ENCODE measurements at places on chromosomes 16 and 17.

- DNase-seq, result no peak
- H3K36me3 ChIP-seq, result no peaks in the 10 kb centered on the region
- H3K27ac ChIP-seq, result no peak overlapping the region
- H3K27me3 ChIP-seq, result no peaks in the 10 kb centered on the region
- H3K4me3 ChIP-seq, result no peak overlapping the region
- peaks cover 22% of the 10 kb centered on the region for H3K4me1 ChIP-seq
Observed at GRCh38 chr17:74918906-74919305, 4.1 kb downstream of the USH1G start.

DNA sequence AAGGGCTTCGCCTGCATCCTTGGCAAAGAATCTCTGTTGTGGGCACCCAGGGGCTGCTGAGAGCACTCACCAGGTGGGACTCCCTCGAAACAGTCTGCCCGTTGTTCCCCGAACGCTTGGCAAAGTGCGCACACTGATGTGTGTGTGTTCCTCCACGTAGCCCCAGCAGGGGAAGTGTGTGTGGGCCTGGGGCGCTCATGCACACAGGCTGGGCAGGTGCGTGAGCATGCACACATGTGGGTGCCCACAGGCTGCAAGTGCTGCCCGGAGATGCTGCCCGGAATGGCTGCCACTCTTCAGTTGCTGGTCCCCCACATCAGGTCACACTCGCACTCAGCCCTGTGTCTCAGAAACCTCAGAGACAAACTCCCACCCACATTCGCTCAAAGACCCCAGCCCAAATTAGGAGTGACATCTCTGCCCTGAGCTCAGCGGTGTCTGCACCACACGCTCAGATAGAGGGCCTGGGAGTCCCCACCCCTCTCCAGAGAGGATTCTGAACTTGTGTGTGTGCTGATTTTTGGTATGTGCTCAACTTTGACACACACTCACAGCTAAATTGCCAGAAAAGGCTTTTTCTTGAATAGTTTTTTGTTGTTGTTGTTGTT lies 119.4 kb downstream of the MGAT5B start:
- H3K4me3 ChIP-seq, result no peak overlapping the region
- no peak overlapping the region for H3K27ac ChIP-seq
- no peak for DNase-seq
- H3K4me1 ChIP-seq, result no peaks in the 10 kb centered on the region
- peaks cover 15% of the 10 kb centered on the region for H3K27me3 ChIP-seq
- H3K36me3 ChIP-seq, result no peaks in the 10 kb centered on the region

DNA sequence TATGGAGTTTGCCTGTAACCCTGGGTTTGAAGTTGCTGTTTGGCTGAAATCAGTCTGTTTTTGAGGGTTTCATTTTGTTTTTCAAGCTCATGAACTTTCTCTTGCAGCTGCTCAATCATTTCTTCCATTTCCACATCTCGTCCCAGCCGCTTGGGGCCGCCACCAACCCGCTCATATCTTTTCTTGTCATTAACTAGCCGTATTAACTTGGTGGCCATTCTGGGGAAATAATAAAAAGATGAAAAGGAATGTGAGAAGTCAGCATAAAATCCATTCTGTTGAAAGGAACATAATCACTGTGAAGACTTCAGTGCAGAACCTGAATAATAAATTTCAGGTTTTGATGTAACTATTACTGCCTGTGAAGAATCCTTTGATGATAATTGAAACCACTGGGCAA lies 11.5 kb downstream of the RPGRIP1L start:
- no peak overlapping the region for H3K4me3 ChIP-seq
- H3K27me3 ChIP-seq, result no peaks in the 10 kb centered on the region
- H3K4me1 ChIP-seq, result no peaks in the 10 kb centered on the region
- no peak for DNase-seq
- no peak overlapping the region for H3K27ac ChIP-seq

- no peak for DNase-seq
- no peaks in the 10 kb centered on the region for H3K36me3 ChIP-seq
- H3K4me3 ChIP-seq, result no peak overlapping the region
- H3K27me3 ChIP-seq, result no peaks in the 10 kb centered on the region
- peaks cover 27% of the 10 kb centered on the region for H3K4me1 ChIP-seq
- H3K27ac ChIP-seq, result no peak overlapping the region
Observed at GRCh38 chr17:43406676-43407645, 8.2 kb downstream of the ARL4D start.

GRCh38 chr17:29909236-29910003 lies 20.6 kb downstream of the SSH2 start:
- no peaks in the 10 kb centered on the region for H3K27me3 ChIP-seq
- H3K36me3 ChIP-seq, result no peaks in the 10 kb centered on the region
- no peaks in the 10 kb centered on the region for H3K4me1 ChIP-seq
- DNase-seq, result no peak
- H3K27ac ChIP-seq, result no peak overlapping the region

DNA sequence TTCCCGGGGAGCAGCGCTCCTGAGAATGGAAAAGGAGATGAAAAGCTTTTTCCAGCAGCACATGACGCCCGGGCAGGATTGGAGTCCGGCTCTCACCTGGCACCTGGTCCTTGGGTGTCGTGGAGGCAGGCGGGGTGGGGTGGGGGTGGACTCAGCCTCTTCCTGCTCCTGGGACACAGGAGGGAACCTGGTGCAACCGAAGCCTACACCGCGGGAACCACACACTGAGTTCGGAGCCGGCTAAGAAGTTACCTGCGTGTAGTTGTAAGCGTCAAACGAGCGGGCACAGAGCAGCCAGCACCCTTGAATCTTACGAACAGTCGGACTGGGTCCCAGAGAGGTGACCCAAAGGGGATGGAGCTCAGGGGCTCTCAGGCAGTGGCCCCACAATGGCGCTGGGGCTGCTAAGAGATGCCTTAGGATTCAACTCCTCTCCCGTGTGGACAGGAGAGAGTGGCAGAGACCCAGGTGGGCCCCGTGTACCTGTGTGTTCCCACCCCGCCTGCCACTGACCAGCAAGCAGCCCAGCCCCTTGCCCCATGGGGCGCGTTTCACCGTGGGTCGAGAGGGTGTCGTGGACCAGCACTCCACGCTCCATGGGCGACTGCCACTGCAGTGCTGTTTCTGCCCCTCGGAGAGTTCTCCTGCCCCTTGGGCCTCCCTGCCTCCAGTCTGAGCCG lies 105.8 kb upstream of the METRNL start:
- H3K4me3 ChIP-seq, result no peak overlapping the region
- no peak for DNase-seq
- H3K36me3 ChIP-seq, result no peaks in the 10 kb centered on the region
- no peak overlapping the region for H3K27ac ChIP-seq

DNA sequence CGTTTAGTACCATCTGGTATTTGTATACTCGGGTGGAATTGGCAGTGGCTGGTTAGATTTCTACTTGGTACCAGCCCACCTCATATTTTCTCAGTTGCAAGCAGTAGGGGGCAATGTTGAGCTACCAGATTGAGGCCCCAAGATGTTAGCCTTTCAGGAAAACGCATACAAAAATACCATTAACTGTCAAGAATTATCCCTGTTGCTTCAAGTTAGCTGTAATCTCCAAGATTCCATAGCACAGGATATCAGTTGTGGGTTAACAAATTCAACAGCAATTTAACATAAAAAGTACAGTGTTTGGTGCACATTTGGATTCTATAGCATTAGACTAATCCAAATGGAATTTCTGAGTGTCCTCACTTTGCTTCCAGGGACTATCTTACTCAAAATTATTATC lies 188.2 kb downstream of the FTO start:
- no peaks in the 10 kb centered on the region for H3K27me3 ChIP-seq
- H3K27ac ChIP-seq, result no peak overlapping the region
- H3K4me3 ChIP-seq, result no peak overlapping the region
- H3K36me3 ChIP-seq, result no peaks in the 10 kb centered on the region

GRCh38 chr16:79595931-79596450 lies 4.5 kb downstream of the MAF start:
- DNase-seq, result no peak
- no peaks in the 10 kb centered on the region for H3K36me3 ChIP-seq
- H3K4me1 ChIP-seq, result peaks cover 20% of the 10 kb centered on the region

DNA sequence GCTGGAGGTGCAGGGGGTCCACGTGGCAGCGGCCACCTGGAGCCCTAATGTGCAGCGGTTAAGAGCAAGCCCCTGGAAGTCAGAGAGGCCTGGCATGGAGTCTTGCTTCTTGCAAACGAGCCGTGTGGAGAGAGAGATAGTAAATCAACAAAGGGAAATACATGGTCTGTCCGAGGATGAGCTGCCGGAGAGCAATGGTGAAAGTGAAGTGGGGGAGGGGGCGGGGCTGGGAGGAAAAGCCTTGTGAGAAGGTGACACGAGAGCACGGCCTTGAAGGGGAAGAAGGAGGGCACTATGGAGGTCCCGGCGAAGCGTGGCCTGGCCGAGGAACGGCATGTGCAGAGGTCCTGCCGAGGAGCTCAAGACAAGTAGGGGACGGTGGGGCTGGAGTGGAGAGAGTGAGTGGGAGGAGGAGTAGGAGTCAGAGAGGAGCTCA lies 6.0 kb upstream of the SERPINF1 start:
- H3K36me3 ChIP-seq, result no peaks in the 10 kb centered on the region
- no peak for DNase-seq
- peaks cover 8% of the 10 kb centered on the region for H3K4me1 ChIP-seq
- H3K27me3 ChIP-seq, result no peaks in the 10 kb centered on the region
- H3K27ac ChIP-seq, result no peak overlapping the region
- H3K4me3 ChIP-seq, result no peak overlapping the region

- H3K36me3 ChIP-seq, result peaks cover 41% of the 10 kb centered on the region
- H3K4me1 ChIP-seq, result peaks cover 4% of the 10 kb centered on the region
- H3K27ac ChIP-seq, result no peak overlapping the region
- H3K27me3 ChIP-seq, result no peaks in the 10 kb centered on the region
Observed at GRCh38 chr16:96935-97381, 18.9 kb downstream of the MPG start.

DNA sequence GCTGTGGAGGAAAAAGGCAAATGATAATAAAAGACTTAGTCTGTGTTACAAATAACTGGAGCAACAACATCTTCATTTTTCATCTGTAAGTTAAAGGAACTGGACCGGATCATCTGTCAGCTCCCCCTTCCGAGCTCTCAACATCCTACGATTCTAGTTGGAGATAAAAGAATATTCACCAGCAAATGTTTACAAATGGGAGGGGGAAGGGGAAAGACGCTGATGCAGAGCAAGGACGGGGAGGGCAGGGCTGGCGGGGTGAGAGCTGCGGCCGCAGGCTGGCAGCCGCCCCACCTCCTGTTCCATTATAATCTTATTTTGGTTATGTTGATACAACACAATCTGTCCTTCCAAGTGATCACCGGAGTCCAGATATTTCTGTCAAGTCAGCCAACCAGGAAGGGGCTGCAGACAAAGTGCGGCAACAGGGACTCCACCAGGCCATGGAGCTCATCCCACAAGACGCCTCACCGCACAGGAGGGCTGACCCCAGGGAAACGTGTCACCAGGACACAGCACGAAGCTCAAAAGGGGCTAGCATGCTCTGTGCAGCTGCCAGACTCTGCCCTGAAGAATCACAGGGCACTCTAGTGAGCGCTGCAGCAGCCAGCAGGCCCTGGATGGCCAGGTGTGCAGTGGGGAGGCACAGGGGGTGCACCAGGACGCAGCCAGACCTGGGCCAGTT lies 19.7 kb downstream of the FBXO31 start:
- no peak overlapping the region for H3K27ac ChIP-seq
- DNase-seq, result no peak

- H3K27ac ChIP-seq, result no peak overlapping the region
- H3K27me3 ChIP-seq, result no peaks in the 10 kb centered on the region
- H3K4me3 ChIP-seq, result no peak overlapping the region
- no peaks in the 10 kb centered on the region for H3K36me3 ChIP-seq
Observed at GRCh38 chr16:85995541-85996423, 96.8 kb downstream of the IRF8 start.

- no peak for DNase-seq
- H3K4me1 ChIP-seq, result no peaks in the 10 kb centered on the region
- H3K27me3 ChIP-seq, result no peaks in the 10 kb centered on the region
- H3K36me3 ChIP-seq, result no peaks in the 10 kb centered on the region
Observed at GRCh38 chr17:66310528-66311148, 8.2 kb downstream of the PRKCA start.

- no peak overlapping the region for H3K4me3 ChIP-seq
- no peak for DNase-seq
- H3K27me3 ChIP-seq, result no peaks in the 10 kb centered on the region
- H3K4me1 ChIP-seq, result no peaks in the 10 kb centered on the region
Observed at GRCh38 chr16:31435341-31436220, 7.0 kb downstream of the ZNF843 start.

DNA sequence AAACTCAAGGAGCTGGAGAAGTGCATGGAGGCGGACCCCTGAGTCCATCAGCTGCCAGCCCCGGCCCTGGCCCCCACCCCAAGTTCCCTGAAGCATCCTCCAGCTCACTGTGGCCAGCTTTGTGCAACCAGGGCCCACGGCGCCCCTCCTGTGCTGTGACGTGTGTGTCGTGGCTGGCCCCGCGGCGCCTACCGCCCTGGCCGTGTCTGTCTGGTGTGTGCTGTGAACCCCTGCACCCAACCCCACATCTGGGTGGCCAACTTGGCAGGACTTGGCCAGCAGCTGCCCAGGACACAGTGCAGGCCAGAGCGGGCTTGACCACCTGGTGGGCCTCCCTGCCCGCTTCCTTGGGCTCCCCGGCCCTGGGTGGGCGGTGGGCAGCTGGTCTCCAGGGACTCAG lies 3.2 kb downstream of the TSR3 start:
- DNase-seq, result no peak
- no peak overlapping the region for H3K27ac ChIP-seq
- H3K4me3 ChIP-seq, result no peak overlapping the region
- H3K27me3 ChIP-seq, result no peaks in the 10 kb centered on the region

GRCh38 chr16:30715750-30716445 lies 16.9 kb downstream of the SRCAP start:
- H3K27me3 ChIP-seq, result no peaks in the 10 kb centered on the region
- no peak overlapping the region for H3K4me3 ChIP-seq
- H3K4me1 ChIP-seq, result no peaks in the 10 kb centered on the region
- peak overlapping the region; percentile 70 for H3K27ac ChIP-seq
- no peak for DNase-seq

DNA sequence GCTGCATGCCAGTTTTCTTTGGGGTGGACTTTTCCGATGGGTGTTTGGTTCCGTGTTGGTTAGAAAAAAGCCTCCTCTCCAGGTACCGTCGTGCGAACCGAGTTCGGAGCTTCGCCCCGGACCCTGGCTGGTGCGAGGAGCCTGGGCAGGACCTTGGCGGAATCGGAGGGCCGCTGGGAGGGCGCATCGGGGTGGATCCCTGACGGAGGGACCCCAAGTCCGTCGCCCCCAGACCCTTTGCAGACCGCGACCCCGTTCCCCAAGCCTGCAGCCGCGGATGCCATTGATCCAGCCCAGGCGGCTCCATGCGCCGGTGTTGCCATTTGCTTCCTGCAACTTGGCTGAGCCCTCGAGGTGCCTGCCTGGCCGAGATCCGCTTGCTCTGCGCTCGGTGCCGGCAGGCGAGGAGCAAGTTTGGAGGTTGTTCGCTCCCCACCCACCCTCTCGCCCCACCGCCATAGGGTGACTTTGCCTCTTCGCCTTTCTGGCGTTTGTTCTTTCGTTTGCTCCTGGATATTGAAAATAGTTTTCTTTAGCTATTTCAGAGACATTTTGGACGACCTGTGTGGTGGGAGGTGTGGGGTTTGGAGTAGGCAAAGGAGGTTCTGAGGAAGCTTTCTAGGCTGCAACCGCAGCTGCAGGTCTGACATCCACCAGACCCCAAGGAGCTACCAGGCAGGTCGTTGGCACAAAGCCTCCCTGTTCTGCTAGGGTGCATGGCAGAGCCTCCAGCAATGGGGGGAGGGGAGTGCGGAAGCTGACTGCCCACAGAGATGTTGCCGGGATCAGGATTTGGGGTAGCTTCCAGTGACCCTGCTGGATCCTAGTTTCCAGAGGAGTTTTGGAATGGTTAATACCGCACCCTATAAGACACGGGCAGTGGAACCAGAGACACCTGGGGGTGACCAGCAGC lies 58.2 kb downstream of the RAP1GAP2 start:
- no peak overlapping the region for H3K27ac ChIP-seq
- peaks cover 30% of the 10 kb centered on the region for H3K27me3 ChIP-seq
- no peaks in the 10 kb centered on the region for H3K36me3 ChIP-seq
- no peak for DNase-seq

GRCh38 chr16:828891-829290 lies 28.4 kb upstream of the GNG13 start:
- no peak overlapping the region for H3K4me3 ChIP-seq
- H3K27me3 ChIP-seq, result peaks cover 56% of the 10 kb centered on the region
- no peak overlapping the region for H3K27ac ChIP-seq
- H3K36me3 ChIP-seq, result no peaks in the 10 kb centered on the region
